ENCODE measurements at places on chromosomes 2 and 18.

- no peak for DNase-seq
Observed at GRCh38 chr2:168685600-168686451, 116.6 kb upstream of the NOSTRIN start.

- no peak for DNase-seq
Observed at GRCh38 chr18:12928206-12928605, 19.6 kb upstream of the SEH1L start.

GRCh38 chr18:9741793-9742523, 33.9 kb downstream of the RAB31 start:
- no peak for DNase-seq

DNA sequence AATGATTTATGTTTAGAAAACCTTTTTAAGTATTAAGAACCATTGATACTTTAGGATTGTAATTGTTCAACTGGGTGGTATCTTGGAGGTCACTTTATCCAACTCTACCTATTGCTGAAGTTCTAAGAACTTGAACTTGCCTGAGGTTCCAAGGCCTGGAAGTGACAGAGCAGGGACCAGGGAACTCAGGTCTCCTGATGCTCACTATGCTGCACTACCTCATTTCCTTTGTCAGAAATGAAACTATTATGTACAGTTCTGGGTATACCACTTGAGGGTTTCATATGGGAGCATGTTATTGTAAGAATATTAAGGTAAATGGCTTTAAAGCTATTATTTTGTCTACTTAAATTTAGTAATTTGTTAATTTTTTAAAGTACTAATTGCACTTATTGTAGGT, 3.0 kb downstream of the MBD5 start:
- DNase-seq: no peak

DNA sequence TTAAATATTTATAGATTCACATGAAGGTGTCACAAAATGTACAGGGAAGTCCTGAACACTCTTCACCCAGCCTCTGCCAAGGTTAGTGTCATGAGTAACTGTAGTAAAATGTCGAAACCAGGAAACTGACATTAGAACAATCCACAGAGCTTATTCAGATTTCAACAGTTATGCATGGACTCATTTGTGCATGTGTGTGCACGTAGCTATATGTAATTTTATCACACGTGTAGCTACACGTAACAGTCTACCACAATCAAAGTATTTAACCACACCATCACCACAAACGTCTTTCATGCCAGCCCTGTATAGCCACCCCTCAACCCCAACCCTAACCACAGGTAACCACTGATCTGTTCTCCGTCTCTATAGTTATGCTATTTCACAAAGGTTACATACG, 211.7 kb upstream of the REV1 start:
- no peak for DNase-seq

DNA sequence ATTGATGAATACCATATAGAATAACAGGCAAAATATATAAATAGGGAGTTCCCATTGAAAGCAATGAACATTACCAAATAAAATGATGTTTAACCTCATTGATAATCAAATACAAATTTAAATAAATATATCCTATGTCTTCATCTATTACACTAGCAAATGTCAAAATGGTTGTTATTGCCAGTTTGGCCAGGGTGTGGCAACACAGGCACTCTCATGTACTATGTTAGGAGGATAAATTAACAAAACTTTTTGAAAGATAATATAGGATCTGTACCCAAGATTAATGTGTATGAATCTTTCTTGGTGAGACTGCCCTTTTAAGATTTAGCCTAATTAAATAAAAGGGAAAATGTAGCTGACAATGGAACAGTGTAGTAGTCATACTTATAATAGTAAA, 659.3 kb downstream of the ERBB4 start:
- no peak for DNase-seq

GRCh38 chr2:239386872-239387445, 13.9 kb downstream of the HDAC4 start:
- DNase-seq: no peak

DNA sequence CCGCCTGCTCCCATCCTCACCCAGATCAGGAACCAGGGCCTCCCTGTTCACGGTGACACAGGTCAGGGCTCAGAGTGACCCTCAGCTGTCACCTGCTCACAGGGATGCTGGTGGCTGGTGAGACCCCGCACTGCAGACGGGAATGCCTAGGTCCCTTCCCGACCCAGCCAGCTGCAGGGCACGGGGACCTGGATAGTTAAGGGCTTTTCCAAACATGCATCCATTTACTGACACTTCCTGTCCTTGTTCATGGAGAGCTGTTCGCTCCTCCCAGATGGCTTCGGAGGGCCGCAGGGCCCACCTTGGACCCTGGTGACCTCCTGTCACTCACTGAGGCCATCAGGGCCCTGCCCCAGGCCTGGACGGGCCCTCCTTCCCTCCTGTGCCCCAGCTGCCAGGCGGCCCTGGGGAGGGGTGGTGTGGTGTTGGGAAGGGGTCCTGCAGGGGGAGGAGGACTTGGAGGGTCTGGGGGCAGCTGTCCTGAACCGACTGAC, 31.7 kb downstream of the GPC1 start:
- no peak for DNase-seq

- DNase-seq: no peak
Observed at GRCh38 chr2:223488814-223489213, 113.3 kb downstream of the SCG2 start.

- DNase-seq: no peak
Observed at GRCh38 chr18:32386471-32386870, 84.2 kb downstream of the GAREM1 start.

DNA sequence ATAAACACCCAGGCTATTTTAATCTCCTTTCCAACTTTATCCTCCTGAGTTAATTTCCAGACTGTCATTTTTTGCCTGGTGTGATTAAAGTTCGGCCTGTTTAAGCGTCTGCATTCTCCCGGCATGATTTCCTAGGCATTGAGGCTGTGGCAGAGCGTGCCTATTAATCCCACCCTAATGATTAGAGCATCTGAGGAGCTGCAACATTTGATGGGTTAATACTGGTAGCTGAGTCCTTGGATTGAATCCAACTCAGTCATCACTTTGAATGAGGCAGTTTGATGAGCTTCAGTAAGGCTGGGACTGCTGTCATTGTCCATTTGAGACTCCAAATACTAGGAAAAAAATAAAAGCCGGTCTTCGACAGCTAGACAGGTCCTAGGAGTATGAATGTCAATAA, 882.5 kb downstream of the SLC4A3 start:
- DNase-seq: no peak

- no peak for DNase-seq
Observed at GRCh38 chr2:85734015-85734414, 19.8 kb upstream of the ATOH8 start.

DNA sequence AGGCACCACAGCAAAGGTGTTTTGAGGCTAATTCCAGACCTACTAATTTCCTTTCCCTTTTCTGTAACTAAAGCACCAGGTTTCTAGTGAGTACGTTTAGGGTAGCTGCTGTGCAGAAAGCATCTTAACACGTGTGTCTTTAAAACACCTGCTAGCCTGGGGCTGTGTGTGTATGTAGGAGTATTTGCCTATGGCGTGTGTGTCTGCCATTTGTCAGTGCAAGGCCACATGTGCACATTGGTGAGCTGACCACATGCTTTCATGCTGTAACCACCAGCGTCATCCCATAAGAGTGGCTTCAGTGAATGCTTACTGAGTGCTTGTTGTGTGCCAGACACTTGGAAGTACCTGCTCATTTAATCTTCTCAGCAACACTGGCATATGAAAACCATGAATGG, 241.6 kb downstream of the SEPTIN10 start:
- no peak for DNase-seq

- DNase-seq: no peak
Observed at GRCh38 chr2:32874931-32875330, 71.8 kb upstream of the LTBP1 start.

GRCh38 chr2:163266772-163267171, 428.2 kb upstream of the KCNH7 start:
- DNase-seq: no peak

DNA sequence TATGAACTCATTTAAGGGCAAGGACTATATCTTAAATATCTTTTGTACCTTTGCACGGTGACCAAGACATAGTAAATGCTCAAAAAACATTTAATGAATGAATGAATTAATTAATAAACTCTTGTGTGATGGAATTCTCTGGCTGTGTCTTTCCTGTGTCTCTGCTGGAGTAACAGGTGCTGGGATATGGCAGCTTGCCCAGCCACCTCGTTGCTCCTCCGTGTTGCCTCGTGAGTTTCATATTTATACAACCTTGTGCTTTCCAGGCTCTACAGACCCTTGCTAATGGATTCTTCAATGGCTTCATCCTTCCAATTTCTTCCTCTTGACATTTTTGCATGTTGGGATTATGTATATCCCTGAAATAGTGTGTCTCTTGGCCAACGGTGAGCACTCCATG, 30.4 kb downstream of the CTAGE1 start:
- DNase-seq: no peak

- DNase-seq: no peak
Observed at GRCh38 chr2:215367662-215368492, 56.0 kb downstream of the ATIC start.

- no peak for DNase-seq
Observed at GRCh38 chr2:232008907-232009638, 47.6 kb downstream of the DIS3L2 start.

DNA sequence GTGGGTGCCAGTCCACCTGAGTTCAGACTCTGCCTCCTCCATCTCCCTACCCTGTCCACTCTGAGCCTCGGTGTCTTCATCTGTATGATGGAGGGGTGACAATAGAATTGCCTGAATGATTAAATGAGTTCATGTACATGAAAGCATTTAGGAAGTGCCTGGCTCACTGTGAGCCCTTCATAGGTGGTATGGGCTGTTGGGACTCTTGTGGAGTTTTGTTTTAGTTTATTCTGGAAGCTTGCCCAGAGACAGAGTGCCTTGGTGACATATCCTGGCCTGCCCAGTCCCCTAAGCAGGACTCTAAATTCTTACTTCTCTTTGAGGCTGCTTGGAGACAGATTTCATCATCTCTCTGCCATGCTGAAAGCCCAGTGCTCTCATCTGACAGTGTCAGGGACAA, 24.5 kb upstream of the GIGYF2 start:
- no peak for DNase-seq

DNA sequence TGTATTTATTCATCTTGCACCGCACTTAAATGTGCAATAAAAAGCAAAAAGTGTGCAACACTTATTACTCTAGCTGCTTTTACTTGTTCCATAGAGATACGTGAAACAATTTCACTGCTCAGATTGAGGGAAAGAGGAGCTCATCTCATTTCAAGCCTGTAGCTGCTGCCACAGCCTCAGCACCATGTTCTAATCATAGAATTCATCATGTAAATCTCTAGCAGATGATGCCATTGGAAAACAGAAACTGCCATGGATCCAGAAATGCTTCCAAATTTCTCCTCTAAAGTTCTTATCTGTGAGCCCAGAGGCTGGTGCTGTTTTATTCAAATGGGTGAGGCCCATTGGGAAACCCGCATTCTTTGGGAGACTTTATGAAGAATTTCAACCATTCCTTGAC, 2.0 kb downstream of the CDC42EP3 start:
- DNase-seq: no peak

DNA sequence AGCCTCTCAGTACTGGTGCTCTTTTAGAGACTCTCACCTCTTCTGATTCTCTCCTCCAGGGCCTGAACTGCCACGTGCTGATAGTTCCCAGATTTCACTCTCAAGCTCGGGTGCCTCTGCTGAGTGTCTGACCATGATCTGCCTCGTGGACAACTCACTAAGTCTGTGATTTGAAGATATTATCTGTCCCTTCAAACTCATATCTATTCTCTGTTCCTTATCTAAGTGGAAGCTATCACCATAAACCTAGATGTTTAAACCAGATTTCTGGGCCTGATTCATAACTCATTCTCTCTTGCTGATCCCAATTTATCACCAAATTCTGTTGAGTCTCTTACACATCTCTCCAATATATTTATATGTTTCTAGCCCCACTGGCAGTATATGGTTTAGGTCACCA, 29.9 kb upstream of the KIDINS220 start:
- no peak for DNase-seq

- DNase-seq: no peak
Observed at GRCh38 chr2:164898475-164898874, 56.9 kb downstream of the SLC38A11 start.

- no peak for DNase-seq
Observed at GRCh38 chr2:218193701-218194100, 23.3 kb upstream of the ARPC2 start.

DNA sequence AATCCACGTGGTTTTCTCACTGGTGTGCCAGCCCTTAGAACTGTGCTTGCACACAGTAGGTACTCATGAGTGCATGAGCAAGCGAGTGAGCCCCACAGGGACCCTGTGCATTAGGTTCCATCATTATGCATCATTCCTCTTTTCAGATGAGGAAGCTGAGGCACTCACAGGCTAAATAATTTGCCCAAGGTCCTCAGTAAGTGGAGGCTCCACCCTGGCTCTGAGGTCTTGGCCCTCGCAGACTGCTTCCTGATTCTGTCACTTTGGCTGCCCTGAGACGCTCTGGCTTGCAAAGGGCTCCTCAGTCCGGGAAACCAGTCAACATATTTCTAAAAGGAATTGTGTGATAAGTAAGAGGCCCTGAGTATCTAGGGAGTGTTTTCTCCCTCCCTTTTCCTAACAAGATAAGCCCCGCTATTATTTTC, 71.7 kb downstream of the IL1R2 start:
- no peak for DNase-seq

DNA sequence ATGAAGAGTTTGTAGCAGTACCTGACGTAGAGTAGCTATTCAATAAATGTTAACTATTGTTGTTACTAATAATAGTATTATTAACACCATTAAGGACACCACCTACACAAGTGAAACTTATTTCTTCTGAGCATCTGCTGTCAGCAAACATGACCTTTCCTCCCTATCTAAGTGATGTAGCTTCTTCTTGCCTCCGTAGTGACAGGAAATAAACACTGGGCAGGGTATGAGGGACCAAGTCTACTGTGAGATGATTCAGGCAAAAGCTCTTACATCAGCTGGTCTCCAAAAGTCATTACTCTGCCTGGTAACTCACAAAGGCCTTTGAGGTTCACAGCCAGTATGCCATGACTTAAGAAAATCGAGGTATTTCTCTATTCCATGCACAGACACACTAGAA, 750.5 kb downstream of the CPS1 start:
- no peak for DNase-seq

GRCh38 chr2:136357007-136357380, 239.0 kb upstream of the CXCR4 start:
- DNase-seq: no peak

DNA sequence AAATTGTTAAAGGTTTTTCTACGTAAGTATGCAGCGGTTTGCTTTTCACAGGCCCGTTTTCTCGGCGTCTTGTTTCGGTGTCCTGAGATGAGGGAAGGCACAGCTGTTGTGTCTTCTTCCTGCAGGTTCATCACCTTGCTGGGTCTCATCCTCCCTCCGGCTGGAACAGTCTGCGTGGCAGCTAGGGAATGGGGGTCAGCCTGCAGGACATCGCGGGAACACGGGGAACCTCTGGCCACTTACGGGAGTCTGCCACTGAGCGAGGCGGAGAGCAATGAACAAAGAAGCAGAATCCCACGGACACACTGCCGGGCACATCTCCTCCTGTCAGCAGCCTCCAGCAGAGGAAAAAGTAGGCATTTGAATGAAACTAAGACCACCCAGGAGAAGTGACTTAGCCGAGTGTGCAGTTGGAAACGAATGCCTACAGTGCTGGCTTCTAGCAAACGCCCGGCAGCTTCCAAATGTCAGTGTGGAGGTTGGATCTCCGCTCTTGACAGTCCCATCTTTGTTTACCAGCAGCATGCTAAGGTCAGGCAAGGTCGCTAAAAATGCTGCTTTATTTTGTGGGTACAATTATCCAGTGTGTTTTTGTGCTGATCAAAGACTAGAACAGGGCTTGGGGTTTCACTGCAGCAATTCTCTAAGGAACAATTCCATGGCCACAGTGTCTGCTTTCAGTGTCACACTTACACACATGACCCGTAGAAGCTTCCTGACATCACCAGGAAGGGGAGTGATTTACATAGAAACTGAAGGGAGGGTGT, 109.8 kb upstream of the SEC11C start:
- no peak for DNase-seq
